ENCODE measurements at places on chromosomes 13 and 19.

DNA sequence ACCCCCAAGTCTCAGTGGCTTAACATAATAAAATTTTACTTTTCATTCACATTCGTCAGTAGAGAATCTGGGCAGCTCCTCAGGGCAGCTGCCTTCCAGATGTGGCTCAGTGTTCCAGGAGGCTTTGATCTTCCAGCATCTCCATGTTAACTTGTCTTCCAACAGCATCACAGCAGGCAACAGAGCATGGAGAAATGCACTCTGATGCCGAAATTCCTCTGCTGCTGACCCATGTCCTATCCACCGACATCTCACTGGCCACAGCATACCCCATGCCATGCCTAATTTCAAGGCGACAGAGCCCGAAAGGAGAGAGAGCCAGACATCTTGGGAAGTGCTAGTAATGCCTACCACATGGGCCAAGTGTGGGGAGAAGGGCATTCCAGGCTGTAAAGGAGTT, 64.9 kb upstream of the MEDAG start:
- no peak overlapping the region for H3K27ac ChIP-seq
- no peaks in the 10 kb centered on the region for H3K36me3 ChIP-seq
- no peaks in the 10 kb centered on the region for H3K4me1 ChIP-seq
- no peaks in the 10 kb centered on the region for H3K27me3 ChIP-seq

GRCh38 chr19:38852231-38853044, 2.7 kb upstream of the HNRNPL start:
- no peak overlapping the region for H3K27ac ChIP-seq
- no peak for DNase-seq
- H3K4me1 ChIP-seq, result no peaks in the 10 kb centered on the region
- H3K36me3 ChIP-seq, result peaks cover 3% of the 10 kb centered on the region
- peak overlapping the region; percentile 88 for H3K4me3 ChIP-seq

- DNase-seq, result no peak
- no peaks in the 10 kb centered on the region for H3K36me3 ChIP-seq
- H3K27ac ChIP-seq, result no peak overlapping the region
- no peaks in the 10 kb centered on the region for H3K27me3 ChIP-seq
Observed at GRCh38 chr13:21435231-21435630, 23.9 kb downstream of the ZDHHC20 start.

DNA sequence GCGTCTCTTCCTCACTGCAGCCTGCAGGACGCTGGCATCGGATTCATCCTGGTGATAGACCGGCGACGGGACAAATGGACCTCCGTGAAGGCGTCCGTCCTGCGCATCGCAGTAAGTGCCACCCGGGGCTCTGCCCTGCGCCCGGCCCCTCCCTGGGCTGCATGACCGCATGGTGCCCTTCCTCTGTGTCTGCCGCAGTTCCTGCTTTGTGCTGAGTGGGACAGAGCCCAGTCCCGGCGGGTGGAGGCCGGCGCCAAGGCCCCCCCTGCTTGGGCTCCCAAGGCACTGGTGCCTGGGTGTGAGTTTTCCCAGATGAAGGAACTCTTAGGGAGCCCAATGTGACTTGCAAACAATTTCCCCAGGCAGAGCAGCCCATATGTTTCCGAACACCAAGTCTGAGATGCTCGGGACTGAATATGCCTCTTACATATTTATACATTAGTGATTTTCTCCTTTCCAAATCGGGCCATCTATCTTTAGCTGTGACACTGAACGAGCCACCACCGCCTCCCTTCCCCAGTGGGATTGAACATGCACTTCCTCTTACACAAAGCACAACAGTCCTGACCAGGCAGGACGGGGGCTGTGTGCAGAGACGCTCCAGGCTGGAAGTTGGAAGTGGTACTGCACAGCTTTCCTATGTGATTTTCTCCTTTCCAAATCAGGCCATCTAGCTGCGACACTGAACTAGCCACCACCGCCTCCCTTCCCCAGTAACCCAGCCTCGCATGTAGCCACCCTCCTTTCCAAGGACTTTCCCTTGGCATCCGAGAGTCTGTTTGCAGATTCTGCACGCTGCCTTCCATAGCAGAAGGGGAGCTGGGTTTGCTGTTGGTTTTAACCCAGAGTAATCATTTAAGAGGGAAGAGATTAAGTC, 60.1 kb upstream of the F7 start:
- peaks cover 3% of the 10 kb centered on the region for H3K36me3 ChIP-seq
- no peak overlapping the region for H3K27ac ChIP-seq
- H3K4me3 ChIP-seq, result no peak overlapping the region
- no peak for DNase-seq
- H3K27me3 ChIP-seq, result no peaks in the 10 kb centered on the region

GRCh38 chr19:45346449-45346848, 5.9 kb downstream of the KLC3 start:
- peaks cover 2% of the 10 kb centered on the region for H3K4me1 ChIP-seq
- H3K27ac ChIP-seq, result no peak overlapping the region
- peaks cover 4% of the 10 kb centered on the region for H3K27me3 ChIP-seq

Measured in iPS DF 6.9 (cell line).